ENCODE measurements at places on chromosomes 7 and 10.

DNA sequence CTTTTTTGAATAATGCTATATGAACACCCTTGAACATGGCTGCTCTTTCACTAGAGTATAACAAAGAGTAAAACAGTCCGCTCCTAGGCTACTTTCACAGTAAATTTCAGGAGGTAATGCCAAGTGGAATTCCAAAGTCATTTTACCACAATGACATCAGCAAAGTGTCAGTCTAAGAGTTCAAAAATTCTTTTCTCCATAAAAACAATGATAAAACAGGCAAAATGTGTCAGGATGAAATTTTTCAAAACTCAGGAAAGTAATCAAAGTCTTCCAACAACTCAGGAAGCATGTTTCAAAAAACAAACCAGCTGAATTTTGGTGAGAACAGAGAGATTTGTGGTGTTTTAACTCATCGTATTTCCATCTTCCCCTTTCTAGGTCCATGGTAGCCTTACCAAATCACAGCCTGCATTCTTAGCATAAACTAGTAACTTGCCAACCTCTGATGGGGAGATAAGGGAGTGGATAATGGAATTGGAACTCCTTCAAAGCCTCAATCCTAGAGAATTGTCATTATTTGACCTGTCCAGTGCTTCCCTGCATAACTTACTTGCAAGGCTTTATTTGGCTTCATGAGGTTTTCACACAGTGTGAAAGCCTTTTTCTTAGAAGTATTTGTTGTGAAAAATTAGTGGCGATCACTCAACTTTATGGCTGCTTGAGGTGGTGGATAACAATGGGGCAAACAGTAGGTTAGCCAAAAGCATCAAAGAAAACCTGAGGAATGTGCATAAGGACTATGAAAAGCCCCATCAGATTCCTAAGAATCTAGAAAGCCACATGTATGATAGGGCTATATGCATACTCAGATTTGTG is 302.7 kb downstream of the HDAC9 start:
- no peak for DNase-seq

DNA sequence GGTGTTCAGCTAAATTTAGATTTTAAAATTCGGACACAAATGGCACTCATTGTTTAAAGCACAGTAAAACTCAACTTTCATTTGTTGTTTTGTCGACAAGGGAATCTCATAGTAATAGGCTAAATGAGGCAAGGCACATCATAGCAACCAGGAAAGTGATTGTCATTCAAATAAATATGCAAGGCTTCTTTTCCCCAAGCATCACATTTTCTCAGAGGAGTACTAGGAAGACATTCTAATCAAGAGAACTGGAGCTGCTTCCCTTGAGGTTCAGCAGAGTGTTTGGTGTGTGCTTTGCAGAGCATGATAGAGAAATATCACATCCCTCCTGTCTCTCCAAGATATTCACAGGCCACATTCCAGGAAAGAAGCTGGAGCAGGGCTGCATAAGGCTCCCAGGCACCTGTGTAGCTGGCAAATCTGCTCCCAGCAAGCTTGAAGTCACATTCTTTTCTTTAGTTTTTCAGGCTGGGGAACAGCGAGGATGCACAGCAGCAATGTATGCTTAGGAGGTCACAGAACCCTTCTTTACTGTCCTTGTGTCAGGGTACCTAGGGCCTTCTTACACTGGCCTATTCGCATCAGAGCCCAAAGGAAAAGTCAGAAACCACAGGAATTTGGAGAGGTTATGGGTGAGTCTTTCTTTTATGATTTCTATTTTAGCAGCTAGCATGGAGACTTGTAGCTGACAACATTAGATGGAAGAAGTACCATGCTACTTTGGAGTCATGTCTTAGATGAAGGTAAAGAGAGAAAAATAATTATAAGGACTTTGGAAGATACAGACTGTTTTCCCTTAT is 95.9 kb upstream of the HDAC9 start:
- DNase-seq: no peak

DNA sequence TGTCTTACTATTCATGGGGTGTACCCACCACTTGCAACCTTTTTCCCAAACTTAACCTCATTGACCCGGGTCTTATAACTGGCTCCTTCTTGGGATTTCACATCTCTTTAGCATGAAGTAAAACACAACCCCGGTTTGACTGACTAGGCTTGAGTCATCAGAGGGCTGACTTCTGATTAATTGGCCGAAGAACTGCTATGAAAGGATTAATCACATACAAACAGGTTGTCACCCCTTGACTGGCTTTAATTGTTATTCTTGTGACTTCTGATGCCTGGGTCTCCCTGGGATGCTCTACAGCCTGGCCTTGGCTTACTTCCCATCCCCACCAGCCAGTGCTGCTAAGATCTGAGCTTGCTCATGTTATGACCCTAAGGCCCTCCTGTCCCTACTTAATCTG is 8.8 kb upstream of the CRPPA start:
- no peak for DNase-seq

DNA sequence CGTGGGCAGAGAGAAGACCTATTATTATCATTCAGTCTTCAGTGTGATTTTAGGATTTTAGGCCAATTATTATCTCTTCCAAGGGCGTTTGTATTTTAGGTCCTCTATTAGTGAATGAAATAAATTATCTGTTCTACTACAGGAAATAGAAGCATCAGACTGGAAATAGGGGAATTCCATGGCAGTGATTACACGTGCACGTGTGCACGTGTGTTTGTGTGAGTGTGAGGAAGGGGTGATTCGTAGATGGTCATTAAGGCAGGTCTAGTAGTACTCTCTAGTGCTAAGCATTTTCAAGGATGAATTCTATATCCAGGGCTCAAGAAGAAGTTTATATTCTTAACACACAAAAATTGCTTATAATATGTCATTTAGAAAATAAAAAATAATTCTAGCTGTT is 623.2 kb downstream of the GATA3 start:
- no peak for DNase-seq

DNA sequence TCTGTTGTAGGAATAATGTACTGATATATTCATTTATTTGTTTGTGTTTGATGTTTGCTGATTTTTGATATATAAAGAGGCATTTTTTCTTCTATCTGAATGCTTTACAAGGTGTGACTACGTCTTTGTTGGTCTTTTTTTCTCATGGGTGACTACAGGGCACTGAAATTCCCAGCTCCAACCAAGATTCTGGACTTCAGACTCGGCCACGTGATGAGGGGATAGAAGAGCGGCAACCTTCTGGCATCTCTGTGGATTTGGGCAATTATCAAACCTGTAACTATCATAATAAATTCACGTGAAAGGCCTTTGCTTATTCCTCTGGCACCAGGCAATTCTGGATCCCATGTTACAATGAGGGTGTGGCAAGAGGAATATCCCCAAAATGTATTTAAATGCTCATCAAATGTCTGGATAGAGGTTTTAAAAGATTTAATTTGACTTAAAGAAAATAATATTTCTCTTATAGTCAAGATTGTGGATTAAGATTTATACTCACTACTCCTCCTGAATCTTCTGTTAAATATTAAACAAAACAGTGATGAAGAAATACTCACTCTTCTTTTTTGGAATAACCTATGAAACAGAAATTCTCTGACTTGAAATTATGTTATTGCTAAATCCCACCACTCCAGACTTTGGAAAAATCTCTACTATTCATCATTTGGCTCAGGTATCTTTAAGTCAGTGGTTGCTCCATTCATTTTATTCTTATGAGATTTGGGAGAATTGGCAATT is 276.3 kb downstream of the GPR37 start:
- DNase-seq: no peak

- no peak for DNase-seq
These were observed 25.4 kb downstream of the RBM33 start for GRCh38 chr7:155669717-155670505.

- peak; percentile 34 for DNase-seq
These were observed 106.9 kb upstream of the RHEB start for GRCh38 chr7:151626422-151627115.

DNA sequence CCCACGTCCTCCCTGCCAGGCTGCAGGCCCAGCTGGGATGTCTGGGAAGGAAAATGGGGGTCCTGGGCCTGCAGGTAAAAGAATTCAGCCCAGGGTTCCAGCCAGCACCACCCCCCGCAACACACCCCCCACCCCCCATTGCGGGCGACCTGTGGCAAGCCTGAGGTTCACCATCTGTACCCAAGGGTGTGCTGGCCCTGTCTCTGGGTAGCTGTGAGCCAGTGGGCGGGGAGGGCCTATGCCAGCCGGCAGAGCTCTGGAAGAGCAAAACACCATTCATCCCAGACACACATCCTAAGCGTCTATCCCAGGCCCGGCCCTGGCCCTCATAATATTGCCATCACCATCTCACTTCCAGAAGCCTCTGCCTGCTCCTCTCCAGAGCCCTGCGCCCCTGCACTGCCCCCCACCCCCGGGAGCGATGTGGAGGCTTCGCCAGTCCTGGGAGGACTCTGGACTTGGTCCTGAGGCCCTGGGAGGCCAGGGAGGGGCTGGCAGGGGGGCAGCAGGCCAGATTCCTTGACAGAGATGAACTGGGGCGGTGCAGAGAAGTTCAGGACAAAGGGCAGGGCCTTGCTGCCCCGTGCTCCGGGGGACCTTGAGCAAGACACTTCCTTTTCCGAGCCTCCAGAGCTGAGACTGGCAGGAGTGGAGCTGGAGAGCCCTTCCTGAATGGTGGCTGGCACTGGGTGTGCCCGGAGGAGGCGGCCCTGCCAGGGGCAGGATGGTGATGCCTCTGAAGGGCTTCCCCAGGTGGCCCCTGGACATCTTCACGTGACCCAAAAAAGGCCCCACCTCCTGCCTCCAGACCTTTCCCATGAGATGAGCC is 8.7 kb upstream of the TTYH3 start:
- no peak for DNase-seq

GRCh38 chr10:93926613-93927012 is 32.8 kb downstream of the SLC35G1 start:
- DNase-seq: no peak

DNA sequence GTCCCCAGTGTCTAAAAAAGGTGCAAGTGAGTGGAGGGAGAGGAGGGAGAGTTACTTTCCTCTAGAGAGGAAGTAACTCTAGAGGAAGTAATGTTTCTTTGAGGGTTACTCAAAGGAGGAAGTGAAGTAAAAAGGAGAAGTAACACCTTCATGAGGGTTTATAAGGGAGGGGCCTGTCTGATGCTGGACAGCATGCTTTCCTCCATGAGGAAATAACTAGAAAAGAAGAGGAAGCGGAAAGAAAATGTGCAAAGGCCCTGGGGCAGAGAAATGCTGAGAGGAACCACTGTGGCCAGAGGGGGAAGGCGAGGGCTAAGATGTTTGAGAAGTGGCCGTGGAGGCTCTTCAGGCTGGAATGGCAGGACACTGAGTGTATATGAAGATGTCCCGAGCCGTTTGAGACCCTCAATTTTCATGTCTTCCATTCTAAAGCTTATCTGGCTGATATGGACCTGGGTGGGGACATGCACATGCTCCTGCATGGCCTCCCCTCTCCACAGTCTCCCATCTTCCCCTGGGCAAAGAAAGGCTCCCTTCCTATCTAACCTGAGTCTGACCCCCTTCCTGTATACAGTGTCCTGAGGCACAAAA is 3.4 kb upstream of the SLC18A2 start:
- no peak for DNase-seq

GRCh38 chr7:33457039-33457438 is 327.7 kb downstream of the BBS9 start:
- no peak for DNase-seq

- DNase-seq: no peak
These were observed 311.4 kb upstream of the LRGUK start for GRCh38 chr7:133815611-133816210.

DNA sequence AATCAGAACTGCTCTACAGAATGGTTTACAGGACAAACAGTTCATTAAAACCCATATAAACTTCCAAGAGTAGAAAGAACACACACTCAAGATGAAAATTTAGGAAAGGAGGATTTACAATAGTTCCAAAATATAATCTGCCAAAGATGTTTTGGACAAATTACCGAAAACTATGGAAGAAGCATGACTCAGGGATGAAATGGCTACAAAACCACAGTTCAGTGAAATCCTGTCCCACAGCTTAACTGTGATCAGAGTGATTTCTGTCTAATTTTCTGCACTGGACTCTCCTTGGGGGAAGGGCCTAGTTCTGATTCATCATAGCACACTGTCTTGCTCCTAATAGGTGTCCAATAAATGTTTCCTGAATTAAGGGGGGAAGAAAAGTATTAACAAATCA is 82.2 kb downstream of the HIPK2 start:
- no peak for DNase-seq

GRCh38 chr10:23094786-23095403 is 484 bp upstream of the MSRB2 start:
- DNase-seq: no peak

GRCh38 chr7:132009778-132010177 is 453.4 kb upstream of the PODXL start:
- DNase-seq: peak; percentile 15
